ENCODE measurements at places on chromosomes 12 and 14. TPM values are rescaled to one million over a fixed set of nuclear protein-coding genes. Genes with fewer than 3 reads are reported as not detected.

- no peak for DNase-seq
Measured at GRCh38 chr12:93059925-93060665, 131.0 kb upstream of the EEA1 start.

DNA sequence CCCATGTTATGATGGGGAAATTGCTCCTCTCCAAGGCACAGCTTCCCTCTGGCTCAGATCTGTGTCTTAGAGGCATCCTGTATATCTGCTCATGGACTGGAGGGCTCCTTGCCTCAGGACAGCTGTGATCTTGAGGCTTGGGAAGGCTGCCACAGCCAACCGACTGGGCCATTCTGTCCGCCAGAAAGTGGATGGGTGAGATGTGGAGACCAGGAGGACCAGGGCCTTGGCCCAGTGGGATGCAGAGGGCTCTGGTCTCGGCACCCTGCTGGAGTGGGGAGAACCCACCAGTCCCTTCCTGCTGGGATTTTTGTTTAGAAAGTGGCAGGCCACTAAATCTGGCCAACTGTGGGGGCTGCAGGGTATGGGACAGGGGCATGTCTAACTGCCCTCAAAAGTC lies 148.6 kb downstream of the CALM1 start:
- no peak for DNase-seq

The PRB2 gene
- total RNA-seq: not detected

- no peak for DNase-seq
Measured at GRCh38 chr12:117347588-117347987, 13.8 kb downstream of the NOS1 start.

All from posterior vena cava (tissue), 2 donors.